Metanephros (tissue), 2 donors: ENCODE measurements at places on chromosomes 4 and X. TPM values are rescaled to one million over a fixed set of nuclear protein-coding genes. Genes with fewer than 3 reads are reported as not detected.

LPAR4 gene
- 9.1 TPM for total RNA-seq

FMR1NB gene
- total RNA-seq = not detected

MXRA5 gene
- 23.9 TPM for total RNA-seq

LAS1L gene
- total RNA-seq = 21.3 TPM

PPEF1 gene
- 0.41 TPM for total RNA-seq

ZDHHC15 gene
- total RNA-seq = 5.1 TPM

GAGE2A gene
- not detected for total RNA-seq

SPATA4 gene
- total RNA-seq = 0.88 TPM

FAT4 gene
- total RNA-seq = 90.4 TPM

NAT8L gene
- 5.4 TPM for total RNA-seq

ETDA gene
- not detected for total RNA-seq

NAP1L3 gene
- 6.4 TPM for total RNA-seq

IL3RA gene
- total RNA-seq = 6.2 TPM

CTAG1A gene
- not detected for total RNA-seq

RTL3 gene
- 0.12 TPM for total RNA-seq

RPA4 gene
- total RNA-seq = 2.4 TPM

SSX3 gene
- total RNA-seq = not detected

ZNF185 gene
- total RNA-seq = 16.5 TPM

TMPRSS11D gene
- total RNA-seq = not detected

TNIP3 gene
- total RNA-seq = 1.5 TPM

ARX gene
- total RNA-seq = 0.06 TPM

VBP1 gene
- 29.9 TPM for total RNA-seq

PRR32 gene
- total RNA-seq = 9.7 TPM

PLXNA3 gene
- 28.7 TPM for total RNA-seq

MAGEA10 gene
- total RNA-seq = not detected

CXorf66 gene
- not detected for total RNA-seq

ARHGAP6 gene
- total RNA-seq = 23.9 TPM

XAGE1A gene
- not detected for total RNA-seq

MCF2 gene
- total RNA-seq = 1.2 TPM

EXOC1L gene
- not detected for total RNA-seq

ADRA2C gene
- total RNA-seq = 11.1 TPM

TEX13D gene
- total RNA-seq = not detected

ASMT gene
- not detected for total RNA-seq

AFAP1 gene
- 41.2 TPM for total RNA-seq

FHIP1A gene
- total RNA-seq = 21.0 TPM

BCAP31 gene
- total RNA-seq = 94.9 TPM

PNMA5 gene
- total RNA-seq = not detected

NDNF gene
- 35.4 TPM for total RNA-seq

KLB gene
- 0.18 TPM for total RNA-seq

SOX3 gene
- not detected for total RNA-seq

UGT2B17 gene
- total RNA-seq = not detected

AVPR2 gene
- 4.1 TPM for total RNA-seq

SLC7A11 gene
- total RNA-seq = 1.3 TPM

UGT2A1 gene
- total RNA-seq = 8.8 TPM

MTMR8 gene
- total RNA-seq = 2.2 TPM

LDB2 gene
- 225 TPM for total RNA-seq
